Ascending aorta (tissue), 2 donors: ENCODE measurements at places on chromosomes 7 and 10.

DNA sequence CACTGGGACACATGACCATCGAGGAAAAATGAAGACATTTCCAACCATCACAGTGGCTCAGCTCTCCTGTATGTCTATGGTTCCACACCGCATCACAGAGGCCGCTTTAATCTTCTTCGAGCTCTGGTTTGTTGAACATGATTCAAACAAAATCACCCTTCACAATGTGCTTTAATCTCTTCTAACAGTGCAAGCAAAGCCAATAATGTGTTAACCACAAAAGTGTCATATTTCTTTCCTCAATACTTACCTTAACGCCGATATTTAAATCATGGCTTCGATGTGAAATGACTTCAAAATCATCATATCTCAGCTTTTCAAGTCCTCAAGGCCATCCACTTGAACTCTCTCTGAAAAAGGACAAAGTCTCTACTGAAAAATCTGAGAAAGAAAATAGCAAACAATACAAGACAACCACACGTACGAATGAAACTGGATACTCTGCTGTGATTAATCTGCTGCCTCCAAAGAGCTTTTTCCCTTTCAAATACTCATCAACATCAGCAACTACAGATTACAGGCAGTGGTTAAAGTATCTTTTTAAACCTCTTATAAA is 23.0 kb upstream of the SVIL start:
- H3K27me3 ChIP-seq: no peaks in the 10 kb centered on the region
- no peak overlapping the region for H3K4me3 ChIP-seq
- H3K4me1 ChIP-seq: peaks cover 18% of the 10 kb centered on the region

DNA sequence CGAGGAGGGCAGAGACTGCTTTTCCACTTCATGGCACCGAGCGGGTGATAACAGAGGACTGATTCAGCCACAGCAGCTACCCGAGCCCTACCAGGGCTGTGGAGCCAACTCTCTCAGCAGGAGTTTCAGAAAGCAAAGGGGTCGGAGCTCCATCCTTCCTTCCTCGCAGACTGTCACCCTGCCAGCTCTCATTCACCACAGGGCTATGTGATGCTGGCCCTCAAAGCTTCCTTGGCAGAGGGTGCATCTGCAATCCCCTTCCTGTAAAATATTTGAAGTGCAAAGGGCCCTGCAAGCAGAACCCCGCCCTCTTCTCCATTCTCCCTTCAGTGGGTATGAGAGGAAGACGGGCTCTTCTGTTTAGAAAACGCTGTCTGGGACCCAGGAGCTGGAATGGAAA is 105.3 kb upstream of the LYZL2 start:
- H3K27ac ChIP-seq: peak overlapping the region; percentile 24
- no peaks in the 10 kb centered on the region for H3K27me3 ChIP-seq
- H3K36me3 ChIP-seq: no peaks in the 10 kb centered on the region
- no peak overlapping the region for H3K4me3 ChIP-seq
- peaks cover 10% of the 10 kb centered on the region for H3K4me1 ChIP-seq

GRCh38 chr10:97821308-97822038 is 28.2 kb upstream of the GOLGA7B start:
- no peak for DNase-seq
- no peaks in the 10 kb centered on the region for H3K27me3 ChIP-seq
- no peak overlapping the region for H3K27ac ChIP-seq
- H3K4me3 ChIP-seq: no peak overlapping the region
- no peaks in the 10 kb centered on the region for H3K4me1 ChIP-seq

- H3K27ac ChIP-seq: no peak overlapping the region
- no peaks in the 10 kb centered on the region for H3K36me3 ChIP-seq
- H3K4me3 ChIP-seq: no peak overlapping the region
- H3K27me3 ChIP-seq: no peaks in the 10 kb centered on the region
Measured at GRCh38 chr10:21161090-21161625, 264.0 kb upstream of the NEBL start.

GRCh38 chr7:131673576-131673975 is 117.1 kb upstream of the PODXL start:
- H3K27me3 ChIP-seq: no peaks in the 10 kb centered on the region
- no peak overlapping the region for H3K4me3 ChIP-seq
- no peak for DNase-seq
- H3K27ac ChIP-seq: no peak overlapping the region
- H3K4me1 ChIP-seq: no peaks in the 10 kb centered on the region

GRCh38 chr7:151381098-151381347 is 28.8 kb downstream of the WDR86 start:
- peak overlapping the region; percentile 3 for H3K27ac ChIP-seq
- H3K36me3 ChIP-seq: peaks cover 27% of the 10 kb centered on the region
- peak overlapping the region; percentile 65 for H3K4me3 ChIP-seq
- no peaks in the 10 kb centered on the region for H3K27me3 ChIP-seq
- DNase-seq: no peak
- peaks cover 10% of the 10 kb centered on the region for H3K4me1 ChIP-seq

DNA sequence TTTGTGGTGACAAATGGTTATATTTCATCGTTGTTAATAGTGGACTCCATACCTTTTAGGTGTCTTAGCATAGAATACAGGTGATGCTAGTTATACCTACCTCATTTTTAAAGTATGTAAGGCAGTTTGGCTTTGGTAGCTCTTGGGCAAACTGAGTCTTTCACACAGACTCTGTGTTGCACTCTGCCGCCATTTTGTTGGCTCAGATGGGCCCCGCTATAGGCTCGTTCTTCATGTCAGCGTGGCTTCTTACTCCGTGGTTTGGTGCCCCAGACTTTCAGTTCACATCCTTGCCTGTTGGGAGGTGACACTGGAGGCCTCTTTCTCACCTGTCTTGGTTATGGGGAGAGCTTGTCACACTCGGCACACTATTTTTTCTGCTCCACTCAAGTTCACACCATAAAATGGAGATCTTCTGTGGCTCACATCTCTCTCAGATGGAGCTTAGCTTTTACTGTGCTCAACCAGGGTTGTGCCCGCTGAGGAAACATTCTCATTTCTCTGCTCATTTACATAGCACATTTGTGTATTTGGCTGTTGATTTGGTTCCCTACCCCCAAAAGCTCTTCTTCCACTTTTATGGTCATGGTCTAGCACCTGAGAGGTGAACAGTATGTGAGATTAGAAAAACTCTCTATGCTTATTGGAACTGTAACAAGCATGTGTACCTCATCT is 178.5 kb downstream of the ARID5B start:
- H3K4me1 ChIP-seq: peaks cover 76% of the 10 kb centered on the region
- no peak for DNase-seq
- no peaks in the 10 kb centered on the region for H3K27me3 ChIP-seq
